ENCODE measurements at places on chromosomes 6 and 20.

GRCh38 chr6:151723152-151723551 lies 84.3 kb upstream of the ESR1 start:
- no peak for DNase-seq

DNA sequence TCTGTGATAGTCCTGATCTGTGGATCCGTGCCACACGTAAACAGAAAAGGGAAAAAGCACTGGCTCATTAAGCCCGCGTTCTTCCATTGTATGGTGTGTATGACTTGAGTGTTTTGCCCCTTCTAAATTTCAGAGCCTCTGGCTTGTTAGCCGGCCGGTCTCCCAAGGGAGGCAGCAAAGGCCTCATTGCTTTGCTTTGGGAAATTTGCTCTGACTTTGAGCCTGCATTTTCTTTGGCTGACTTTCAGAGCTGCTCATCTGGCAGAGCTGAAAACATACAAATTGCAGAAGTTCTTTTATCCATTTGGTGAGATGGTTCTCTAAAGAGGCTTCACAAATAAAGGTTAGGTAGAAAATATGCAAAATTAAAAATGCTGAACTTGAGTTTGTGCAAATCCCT lies 123.0 kb downstream of the UTRN start:
- DNase-seq = peak; percentile 60

- DNase-seq = no peak
These were observed 562 bp upstream of the SMLR1 start for GRCh38 chr6:130826442-130827246.

- DNase-seq = no peak
These were observed at the start of gene FOXS1 for GRCh38 chr20:31845300-31845863. TSS of gene FOXS1 (minus strand) at chr20:31845604. CDS start at chr20:31845542, 62 bp downstream.

DNA sequence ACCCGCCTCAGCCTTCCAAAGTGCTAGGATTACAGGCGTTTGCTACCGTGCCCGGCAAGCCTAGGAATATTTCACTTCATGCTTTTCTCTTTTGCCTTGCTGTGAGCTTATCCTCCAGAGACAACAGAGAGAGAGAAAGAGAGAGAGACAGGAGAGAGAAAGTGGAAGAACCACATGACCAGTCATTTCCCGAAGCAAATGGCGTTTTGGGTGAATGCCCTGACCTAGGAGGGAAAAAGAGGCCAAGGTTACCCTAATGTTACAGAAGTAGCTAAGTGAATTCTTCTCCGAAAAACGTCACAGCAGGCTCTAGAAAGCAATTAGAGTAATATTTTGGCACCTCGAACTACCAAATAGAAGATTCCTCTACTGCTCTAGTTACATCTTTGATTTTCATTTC lies 9.1 kb downstream of the SGK1 start:
- DNase-seq = no peak

DNA sequence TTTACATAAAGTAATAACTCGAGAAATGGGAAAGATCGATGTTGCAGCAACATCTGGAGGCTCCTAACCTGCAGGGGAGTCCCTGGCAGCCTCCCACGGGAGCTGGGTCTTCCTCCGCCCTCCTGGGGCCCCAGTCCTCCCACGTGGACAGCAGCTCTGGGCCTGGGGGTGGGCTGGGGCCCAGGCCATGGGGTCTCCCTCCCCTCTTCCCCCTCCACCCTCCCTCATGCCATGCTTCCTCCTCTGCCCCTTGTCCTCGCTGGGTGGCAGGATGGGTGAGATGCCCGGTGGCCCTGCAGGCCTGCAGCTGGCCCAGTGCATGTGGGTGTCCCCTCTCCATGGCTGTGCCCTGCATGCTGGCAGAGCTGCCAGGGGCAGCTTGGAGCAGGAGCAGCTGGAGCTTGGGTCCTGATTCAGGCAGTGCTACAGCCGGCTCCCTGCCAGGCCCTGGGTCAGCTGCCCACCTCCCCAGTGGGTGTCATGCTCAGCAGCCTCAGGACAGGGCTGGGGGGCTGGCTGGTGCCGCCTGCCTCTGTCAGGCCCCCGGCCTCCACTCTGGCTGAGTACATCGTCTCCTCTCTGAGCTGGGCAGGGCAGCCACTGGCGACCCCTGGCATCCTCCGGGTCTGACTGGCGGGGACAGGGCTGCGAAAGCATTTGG lies 48.9 kb upstream of the BHLHE23 start:
- no peak for DNase-seq

DNA sequence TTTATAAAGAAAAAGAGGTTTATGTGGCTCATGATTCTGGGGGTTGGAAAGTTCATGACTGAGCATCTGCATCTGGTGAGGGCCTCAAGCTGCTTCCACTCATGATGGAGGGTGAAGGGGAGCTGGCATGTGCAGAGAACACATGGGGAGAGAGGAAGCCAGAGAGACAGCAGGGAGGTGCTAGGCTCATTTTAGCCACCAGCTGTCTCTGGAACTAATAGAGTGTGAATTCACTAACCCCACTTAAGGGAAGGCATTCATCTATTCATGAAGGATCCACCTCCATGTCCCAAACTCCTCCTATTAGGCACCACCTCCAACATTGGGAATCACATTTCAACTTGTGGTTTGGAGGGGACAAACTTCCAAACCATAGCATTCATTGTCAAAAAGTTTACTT lies 137.3 kb upstream of the PMEPA1 start:
- DNase-seq = no peak

- no peak for DNase-seq
These were observed 1122.3 kb downstream of the EPHA7 start for GRCh38 chr6:92297101-92297500.

GRCh38 chr20:49413677-49414076 lies 68.8 kb downstream of the KCNB1 start:
- no peak for DNase-seq

DNA sequence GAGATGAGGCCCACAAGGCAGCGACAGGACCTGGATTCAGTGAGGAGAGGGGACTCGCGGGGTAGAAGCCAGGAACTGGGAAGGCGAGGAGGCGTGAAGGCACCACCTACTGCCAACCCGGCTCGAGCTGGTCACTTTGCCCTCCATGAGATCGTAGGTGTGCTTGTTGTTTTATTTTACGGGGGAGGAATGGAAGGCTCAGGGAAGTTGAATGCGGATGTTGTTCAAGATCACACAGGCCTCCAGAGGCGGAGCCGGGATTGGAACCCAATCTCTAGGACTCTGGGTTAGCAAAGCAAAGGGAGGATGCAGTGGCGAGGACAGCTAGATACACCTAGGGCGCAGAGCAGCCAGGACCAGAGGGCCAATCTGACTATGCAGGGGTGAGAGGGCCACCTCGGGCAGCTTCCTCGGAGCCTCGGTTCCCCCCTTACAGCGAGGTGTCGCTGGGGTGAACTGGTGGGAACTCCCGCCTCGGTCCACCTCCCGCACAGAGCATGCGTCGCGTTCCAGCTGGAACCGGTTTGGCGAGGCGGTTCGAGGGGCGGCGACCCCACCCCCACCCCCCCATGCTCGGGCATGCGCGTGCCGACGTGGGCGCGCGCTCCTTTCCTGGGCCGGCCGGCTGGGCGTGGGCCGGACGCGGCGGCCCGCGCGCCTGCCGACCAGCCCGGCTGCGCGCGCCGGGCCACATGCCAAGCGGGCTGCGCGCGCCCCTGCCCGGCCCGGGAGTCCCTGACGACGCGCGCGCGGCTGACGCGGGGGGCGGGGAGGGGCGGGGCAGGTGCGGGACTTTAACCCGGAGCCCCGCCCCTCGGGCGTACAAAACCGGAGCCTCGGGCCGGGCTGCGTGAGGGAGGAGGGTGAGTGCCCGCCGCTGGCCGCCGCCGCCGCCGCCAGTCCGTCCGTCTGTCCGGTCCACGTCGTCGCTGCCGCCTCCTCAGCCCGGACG lies 80.4 kb upstream of the MYL9 start:
- DNase-seq = peak; percentile 51

DNA sequence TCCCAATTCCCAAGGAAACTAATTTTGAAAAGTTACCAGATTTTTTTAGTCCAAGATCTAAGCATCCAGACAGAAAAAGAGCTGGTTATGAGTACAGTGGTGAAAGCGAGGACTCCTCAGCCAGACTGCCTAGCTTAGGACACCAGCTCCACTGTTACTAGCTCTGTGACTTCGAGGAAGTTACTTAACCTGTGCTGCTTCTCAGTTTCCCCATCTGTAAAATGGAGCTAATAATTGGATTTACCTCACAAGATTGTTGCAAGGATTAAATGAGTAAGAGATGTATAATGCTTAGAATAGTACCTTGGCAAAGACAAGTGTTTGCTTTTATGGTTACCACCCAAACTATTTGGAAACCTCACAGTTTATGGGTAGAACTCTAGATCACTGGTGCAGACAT lies 1.1 kb downstream of the NT5DC1 start:
- no peak for DNase-seq

GRCh38 chr20:51339721-51340450 lies 202.6 kb downstream of the NFATC2 start:
- no peak for DNase-seq

DNA sequence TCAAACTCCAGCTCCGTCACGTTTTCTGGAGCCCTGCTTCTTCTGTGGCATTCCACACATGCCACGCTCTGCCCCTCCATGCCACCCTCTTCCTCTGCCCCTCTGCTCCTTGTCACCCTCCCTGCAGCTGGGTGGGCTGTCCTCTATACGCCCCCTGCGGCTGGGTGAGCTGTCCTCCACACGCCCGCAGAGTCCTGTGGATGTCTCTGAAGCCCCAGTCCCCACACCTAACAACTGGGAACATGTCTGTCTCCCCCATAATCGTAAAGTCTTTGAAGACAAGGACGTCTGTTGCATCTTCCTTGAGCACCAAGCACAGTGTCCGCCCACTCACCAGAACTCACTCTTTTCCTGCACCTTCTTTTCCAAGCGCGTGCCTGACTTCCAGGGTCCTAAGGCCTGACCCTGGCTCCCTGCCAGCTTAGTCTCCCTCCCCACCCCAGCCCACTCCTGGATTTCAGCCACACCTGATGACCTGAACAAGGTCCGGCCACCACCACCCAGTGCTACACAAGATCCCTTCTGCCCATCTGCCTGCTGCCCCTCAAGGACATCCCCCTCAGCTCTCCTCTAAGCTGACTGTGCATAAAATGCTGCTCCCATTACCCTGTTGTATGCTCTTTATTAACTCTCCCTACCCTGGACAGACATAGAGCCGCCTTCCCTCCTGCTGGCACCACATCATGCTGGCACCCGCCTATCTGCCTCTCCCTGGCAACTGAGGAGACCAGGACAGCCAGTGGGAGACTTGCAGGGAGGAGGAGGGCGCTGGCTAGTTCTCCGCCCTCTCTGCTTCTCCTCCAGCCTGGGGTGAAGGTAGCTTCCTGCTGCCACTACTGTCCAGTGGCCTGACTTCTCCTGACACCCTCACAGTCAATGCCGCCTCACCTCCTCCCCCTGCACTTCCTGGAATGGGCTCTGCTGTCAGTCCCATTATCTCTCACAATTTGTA lies 10.7 kb upstream of the PRR18 start:
- no peak for DNase-seq

DNA sequence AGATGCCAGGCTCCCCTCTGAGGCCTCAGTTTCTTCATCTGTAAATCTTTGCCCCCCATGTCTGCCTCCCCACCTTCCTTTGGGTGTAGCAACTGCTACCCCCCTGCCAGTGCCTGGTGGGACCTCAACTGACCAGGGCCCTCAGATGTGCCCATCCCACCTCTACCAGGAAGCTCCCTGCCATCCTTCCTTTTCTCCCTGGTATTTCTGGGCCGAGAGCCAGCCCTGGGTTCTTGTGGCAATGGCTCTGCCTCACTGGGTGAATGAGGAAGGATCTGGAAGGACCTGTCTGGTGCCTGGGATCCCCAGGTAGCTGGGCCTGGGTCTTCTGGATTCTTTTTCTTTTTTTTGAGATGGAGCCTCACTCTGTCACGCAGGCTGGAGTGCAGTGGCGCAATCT lies 141.1 kb upstream of the RNF24 start:
- no peak for DNase-seq

- no peak for DNase-seq
These were observed 899.0 kb downstream of the TFAP2A start for GRCh38 chr6:9515633-9516606.

DNA sequence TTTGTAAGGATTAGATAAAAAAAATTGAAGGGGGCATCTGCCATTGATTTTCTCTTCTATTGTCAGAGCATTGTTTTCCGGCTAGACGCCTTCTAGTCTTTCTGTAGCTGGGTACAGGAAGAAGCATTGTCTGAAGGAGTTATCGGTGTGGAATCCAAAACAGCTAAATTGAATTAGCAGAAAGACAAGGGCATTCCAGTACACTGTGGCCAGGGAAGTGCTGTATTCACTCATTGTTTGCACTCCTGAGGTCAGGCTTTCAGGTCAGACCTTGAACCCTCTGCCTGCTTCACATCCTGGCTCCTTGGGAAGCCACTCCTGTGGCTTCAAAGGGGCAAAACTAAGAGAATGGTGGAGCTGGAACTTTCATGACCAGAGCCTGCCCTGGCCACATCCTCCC lies 81.1 kb upstream of the SNAP25 start:
- DNase-seq = no peak

DNA sequence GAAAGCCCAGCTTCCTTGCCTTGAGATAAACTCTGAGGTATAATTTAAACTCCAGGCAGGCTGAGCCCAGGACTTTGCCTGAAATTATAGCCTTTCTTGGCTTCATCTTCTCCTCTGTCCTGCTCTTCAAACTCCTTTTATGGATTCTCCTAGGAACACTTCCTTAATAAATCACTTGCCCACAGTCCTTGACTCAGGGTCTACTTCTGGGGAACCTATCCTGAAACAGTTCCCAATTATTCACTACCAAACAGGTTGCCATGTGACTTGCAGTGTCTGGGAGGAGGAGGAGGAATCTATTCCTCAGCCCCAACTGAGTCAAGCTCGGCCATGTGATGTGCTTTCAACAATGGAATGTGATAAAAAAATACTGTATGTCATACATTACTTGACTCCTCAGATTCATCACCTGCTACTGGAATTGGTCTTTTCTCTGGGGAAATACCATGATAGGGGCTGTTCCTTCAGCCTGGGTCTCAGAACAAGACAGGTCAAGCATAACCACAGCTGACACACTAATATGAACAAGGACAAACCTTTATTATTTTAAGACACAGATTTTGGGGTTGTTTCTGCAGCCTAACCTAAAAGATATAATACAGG lies 20.5 kb upstream of the CDKN1A start:
- DNase-seq = no peak

- no peak for DNase-seq
These were observed 170.0 kb downstream of the GPX5 start for GRCh38 chr6:28695715-28696114.

- no peak for DNase-seq
These were observed 144.1 kb downstream of the MRPL14 start for GRCh38 chr6:43983191-43983590.

- DNase-seq = no peak
These were observed 6.1 kb upstream of the RWDD1 start for GRCh38 chr6:116564921-116565872.

GRCh38 chr6:169932491-169932890 lies 181.1 kb downstream of the ERMARD start:
- DNase-seq = no peak

- no peak for DNase-seq
These were observed 13.7 kb upstream of the TMEM244 start for GRCh38 chr6:129874837-129875236.

DNA sequence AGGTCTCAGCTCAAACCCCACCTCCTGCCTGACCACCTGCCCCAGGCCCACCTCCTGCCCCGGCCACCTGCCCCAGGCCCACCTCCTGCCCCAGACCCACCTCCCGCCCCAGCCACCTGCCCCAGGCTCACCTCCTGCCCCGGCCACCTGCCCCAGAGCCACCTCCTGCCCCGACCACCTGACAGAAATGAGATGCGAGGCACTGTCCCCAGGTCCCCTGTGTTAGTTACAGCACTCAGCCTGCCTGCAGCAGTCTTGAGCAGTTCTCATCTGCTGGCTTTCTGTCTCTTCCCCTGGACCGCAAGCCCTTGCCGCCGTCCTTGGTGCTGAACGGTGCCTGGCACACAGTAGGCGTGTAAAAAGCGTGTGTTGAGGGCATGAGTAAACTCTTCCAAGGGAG lies 79.5 kb downstream of the CDH4 start:
- no peak for DNase-seq

GRCh38 chr6:14216946-14217684 lies 99.5 kb downstream of the CD83 start:
- DNase-seq = no peak
